ENCODE measurements at places on chromosomes 1 and 21.

DNA sequence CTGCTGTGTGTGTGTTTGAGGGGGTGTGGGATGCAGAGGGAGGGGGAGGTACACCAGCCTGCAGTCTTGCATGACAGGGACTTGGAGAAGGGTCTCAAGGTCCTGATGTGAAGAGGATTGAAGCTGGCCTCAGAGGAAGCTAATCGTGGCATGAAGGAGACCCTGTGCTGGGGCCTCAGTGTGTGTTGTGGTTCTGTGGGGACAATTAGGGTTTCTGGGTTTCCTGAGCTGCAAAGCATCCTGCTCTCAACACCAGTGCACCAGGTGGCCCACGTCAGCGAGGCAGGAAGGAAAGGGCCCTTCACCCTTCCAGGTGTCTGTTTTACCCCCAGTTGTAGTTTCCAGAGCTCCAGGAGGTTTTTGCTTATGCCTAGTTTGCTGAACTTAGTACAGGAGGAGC lies 52.8 kb downstream of the TENT5C start:
- no peak for DNase-seq

GRCh38 chr1:99270646-99271045 lies 6.4 kb downstream of the PLPPR4 start:
- no peak for DNase-seq

- no peak for DNase-seq
These were observed 170.6 kb downstream of the PDE4B start for GRCh38 chr1:65963156-65963888.

GRCh38 chr1:58325866-58326265 lies 220.7 kb downstream of the OMA1 start:
- no peak for DNase-seq

- no peak for DNase-seq
These were observed 83.4 kb downstream of the BACH1 start for GRCh38 chr21:29382030-29382654.

DNA sequence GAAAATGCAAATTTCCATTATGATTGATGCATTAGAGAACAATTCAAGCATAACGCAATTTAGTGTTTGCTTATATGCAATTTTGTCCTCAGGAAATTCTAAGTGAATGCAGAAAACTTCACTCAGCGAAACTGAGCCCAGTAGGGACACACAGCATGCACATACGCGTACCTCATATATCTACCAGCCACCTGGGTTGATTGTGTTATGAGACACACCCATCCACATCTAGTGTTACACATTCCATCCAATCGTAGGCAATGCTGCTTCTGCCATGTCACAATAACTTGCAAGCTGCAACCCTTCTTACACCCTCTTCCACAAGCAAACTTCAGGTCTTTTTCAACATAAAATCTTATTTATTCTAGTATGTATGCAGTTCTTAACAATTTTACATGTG lies 312.9 kb downstream of the HHAT start:
- DNase-seq: no peak

DNA sequence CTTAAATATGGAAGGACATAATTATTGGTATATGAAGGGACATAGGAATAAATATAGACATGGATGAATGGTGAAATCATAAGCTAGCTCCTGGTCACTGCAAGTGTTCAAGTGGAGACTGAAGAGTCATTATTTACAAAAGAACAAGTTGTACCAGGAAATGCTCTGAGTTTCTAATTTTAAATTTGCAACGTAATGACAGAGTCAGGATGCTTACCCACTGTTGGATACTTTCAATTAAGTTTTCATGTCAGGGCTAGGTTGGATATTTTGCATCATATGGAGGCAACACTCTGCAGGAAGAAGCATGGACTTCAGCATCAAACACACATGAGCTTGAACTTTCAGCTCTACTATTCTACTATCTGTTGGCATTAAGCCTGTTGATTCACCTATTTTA lies 499.6 kb upstream of the C1orf87 start:
- DNase-seq: no peak
